ENCODE measurements at places on chromosomes 11 and 22.

DNA sequence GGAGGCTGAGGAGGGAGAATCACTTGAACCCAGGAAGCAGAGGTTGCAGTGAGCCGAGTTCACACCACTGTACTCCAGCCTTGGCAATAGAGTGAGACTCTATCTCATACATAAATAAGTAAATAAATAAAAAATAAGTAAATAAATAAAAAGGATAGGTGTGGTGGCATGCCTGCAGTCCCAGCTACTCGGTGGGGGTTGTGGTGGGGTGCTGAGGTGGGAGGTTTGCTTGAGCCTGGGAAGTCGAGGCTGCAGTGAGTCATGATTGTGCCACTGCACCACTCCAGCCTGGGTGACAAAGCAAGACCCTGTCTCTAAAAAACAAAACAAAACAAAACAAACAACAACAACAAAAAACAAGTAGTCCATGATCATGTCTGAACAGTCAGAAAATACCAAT is 3.1 kb downstream of the LARGE2 start:
- no peak for DNase-seq

- DNase-seq = no peak
Observed at GRCh38 chr11:22273781-22274180, 64.4 kb upstream of the SLC17A6 start.

GRCh38 chr11:35494957-35495490 is 30.4 kb downstream of the PAMR1 start:
- no peak for DNase-seq

DNA sequence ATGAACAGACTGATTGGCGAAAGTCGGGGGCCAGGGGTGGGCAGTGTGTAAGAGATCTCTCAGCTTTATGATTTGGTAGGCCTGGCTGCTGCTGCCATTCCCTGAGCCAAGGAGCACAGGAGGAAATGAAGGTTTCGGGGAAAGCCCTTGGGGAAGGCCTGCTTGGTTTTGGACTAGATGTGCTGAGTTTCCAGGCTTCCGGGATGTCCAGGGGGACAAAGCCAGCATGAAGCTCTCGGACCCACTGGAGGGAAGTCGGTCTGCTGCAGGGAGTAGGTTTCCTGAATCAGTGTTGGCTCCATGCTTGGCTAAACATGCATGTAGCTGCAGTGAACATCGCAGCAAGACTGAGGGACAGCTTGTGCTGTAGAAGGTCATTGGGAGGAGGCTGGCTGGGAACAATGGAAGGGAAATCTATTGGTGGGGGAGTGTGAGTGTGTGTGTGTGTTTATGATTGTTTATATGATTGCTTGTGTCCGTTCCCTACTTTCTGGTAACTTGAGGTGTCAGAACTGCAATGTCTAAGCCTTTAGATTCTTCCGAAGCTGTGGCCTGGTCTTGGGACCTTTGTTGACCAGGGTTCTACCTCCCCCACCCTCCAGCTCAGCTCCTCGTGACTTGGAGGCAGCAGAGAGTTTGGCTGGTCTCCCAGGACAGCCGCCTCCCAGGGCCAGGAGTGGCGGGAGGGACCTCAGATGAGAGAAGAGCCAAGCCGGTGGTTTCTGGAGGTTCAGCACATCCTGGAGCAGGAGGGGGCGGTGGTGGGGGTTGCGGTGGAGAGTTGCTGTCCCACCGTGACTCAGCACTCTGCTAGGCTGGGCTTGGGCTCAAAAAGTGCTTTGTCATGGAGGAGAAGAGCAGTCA is 4.0 kb upstream of the FTH1 start:
- no peak for DNase-seq

Data from CD4-positive, alpha-beta memory T cell (primary cell).